H9 (cell line): ENCODE measurements at places on chromosomes 5 and 9.

- DNase-seq: no peak
Measured at GRCh38 chr9:96004379-96004778, 128.9 kb downstream of the ERCC6L2 start.

GRCh38 chr5:116135344-116135743 lies 50.5 kb downstream of the COMMD10 start:
- no peak for DNase-seq

DNA sequence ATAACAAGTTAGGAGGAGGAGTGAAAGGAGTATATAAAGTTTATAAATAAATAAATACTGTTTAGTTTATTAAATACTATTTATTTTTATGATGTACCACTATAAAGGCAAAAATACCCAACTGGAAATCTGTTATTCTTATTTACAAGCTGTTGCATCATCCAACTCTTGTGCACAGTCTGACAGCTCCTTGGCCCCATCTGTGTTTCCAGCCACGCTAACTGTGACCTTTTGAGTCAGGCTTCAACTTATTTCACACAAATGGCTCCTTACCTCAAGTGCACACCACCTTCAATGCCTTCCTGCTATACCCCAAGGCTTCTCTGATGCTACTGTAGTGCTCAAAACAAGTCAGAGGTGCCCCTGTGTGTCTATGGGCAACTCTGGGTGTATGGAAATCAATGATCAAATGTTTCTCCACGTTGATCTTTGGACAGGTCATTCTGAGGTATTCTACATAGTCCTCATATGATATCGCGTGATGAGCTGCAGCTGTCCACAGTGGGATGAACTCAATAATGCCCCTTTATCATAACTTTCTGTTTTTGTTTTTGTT lies 303.2 kb upstream of the GRAMD2B start:
- DNase-seq: no peak

- no peak for DNase-seq
Measured at GRCh38 chr9:18678821-18679590, 205.1 kb downstream of the ADAMTSL1 start.

GRCh38 chr9:130994135-130995085 lies 14.6 kb upstream of the LAMC3 start:
- peak; percentile 26 for DNase-seq

DNA sequence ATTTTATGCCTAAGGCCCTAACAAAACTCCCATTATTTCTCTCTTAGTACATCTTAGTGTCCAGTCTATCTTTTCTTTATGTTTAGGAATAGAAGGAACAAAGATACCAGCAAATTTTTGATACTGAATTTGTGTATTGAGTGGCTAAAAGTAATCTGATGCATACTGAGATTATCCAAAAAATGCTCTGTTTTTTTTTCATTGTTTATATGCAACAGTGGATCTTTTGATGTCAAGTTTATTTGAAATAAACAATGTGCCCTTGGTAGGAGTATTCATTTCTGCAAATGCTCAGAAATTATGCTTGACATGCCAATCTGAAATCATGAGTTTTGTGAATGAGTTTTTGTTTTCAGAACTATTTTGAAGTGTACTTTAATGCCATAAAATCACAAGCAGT lies 58.7 kb downstream of the CCDC192 start:
- DNase-seq: no peak

GRCh38 chr9:116812231-116813030 lies 125.3 kb downstream of the TRIM32 start:
- DNase-seq: no peak

DNA sequence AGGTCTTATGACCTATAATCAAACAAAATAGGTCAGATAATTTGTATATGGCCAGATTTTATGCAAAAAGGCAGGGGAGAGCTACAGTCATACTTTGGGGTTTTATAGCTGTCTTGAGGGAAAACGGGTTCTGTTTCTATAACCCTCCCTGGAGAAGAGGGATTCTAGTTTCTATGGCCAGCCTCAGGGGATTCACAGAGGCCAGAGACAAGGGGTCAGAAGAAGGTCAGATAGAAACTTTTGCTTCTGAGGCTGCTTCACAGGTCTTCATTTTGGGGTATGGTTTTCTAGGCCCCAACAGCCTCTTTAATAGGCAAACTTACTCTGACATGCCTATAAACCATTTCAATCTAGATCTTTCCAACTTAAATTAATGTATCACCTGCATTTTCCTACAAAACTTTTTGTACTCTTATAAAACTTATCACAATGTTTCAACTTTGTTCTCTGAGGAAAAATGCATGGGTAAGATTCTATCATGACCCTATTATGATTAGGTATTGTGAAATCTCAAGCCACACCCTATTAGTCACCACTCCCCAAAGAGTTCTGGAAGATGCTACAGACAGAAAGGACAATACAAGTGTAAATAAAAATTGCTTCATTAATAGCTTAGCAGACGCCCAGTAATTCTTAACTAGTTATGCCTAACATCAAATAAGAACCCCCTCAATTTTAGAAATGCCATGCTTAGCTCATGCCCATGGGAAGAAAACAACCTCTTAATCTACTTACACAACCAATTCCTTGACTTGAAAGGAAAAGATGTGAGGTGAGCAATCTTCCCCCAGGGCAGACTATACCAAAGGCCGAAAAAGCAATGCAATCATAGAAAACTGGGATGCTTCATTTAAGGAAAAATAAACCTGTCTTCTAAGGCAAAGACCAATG lies 396.6 kb downstream of the TLR4 start:
- no peak for DNase-seq

GRCh38 chr5:145585443-145586148 lies 249.5 kb downstream of the PRELID2 start:
- no peak for DNase-seq

DNA sequence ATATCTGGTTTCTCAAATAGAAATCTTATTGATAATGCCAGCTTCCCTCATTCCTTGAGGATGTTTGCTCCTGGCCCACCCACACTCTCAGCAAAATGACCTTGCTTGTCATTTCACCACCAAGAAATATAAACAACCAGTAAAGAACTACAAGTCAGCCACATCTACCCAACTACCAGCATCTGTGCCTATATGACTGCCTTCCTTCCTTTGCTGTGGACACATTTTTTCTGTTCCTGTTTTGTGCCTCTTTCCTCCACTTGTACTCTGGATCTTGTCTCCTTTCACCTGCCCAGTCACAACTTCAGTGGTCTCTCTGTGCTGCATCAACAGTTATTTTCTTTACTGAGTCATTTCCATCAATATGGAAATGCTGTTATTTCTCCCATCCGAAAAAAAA lies 20.3 kb downstream of the KIF2A start:
- DNase-seq: no peak

- no peak for DNase-seq
Measured at GRCh38 chr5:8097146-8097545, 228.2 kb downstream of the MTRR start.

GRCh38 chr9:76692458-76693129 lies 71.6 kb upstream of the PCA3 start:
- DNase-seq: no peak

GRCh38 chr9:33329117-33329563 lies 38.8 kb downstream of the NFX1 start:
- DNase-seq: no peak

DNA sequence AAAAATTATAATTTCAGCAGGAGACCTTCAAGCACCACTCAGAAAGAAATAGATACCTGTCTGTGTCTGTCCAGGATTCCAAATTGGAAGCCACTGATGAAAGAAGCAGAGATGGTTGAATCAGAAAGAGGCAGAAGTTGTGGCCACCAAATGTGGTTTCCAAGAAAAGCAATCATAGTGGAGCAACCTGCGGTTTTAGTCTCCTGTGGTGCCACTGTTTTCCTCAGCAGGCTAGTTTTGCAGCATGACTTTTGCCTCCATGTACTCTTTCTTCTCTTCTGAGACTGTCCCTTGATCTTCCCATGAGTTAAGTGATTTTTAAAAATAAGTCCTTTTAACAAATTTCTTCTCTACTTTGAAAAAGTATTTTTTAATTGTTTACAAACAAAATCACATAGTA lies 535.8 kb downstream of the CYLC2 start:
- DNase-seq: no peak

- no peak for DNase-seq
Measured at GRCh38 chr9:133875131-133875530, 117.0 kb downstream of the VAV2 start.

DNA sequence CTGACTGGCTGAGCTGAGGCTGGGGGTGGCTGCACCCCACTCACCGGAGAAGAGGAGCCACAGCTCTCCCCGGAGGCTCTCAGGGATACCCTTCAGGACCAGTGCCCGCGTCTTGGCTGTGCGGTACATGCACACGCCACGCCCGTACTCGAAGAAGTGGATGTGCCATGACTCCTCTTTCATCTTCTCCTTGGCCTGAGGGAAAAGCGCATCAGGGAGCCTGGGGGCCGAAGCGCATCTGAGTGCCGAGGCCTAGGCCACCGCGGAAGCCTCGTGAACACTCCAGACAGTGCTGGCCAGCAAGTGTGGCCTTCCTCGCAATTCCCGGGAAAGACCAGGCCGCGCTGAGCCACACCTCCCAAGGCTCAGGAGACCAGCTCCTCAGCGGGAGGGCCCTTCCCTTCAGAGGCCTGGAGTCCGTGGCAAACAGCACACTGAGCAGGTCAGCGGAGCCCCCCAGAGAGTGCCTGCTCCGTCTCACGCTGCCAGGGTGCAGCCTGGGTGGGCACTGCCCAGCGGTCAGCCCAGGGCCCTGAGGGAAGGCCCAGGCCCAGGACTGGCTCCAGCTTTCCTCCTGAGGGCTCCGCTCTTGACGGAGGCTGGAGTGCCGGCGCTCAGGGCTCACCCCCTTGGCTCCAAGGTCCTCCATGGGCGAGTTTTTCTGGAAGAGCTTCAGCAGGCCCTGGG lies 20.5 kb upstream of the MRNIP start:
- DNase-seq: no peak

GRCh38 chr9:88694625-88695024 lies 159.6 kb downstream of the NXNL2 start:
- DNase-seq: no peak

DNA sequence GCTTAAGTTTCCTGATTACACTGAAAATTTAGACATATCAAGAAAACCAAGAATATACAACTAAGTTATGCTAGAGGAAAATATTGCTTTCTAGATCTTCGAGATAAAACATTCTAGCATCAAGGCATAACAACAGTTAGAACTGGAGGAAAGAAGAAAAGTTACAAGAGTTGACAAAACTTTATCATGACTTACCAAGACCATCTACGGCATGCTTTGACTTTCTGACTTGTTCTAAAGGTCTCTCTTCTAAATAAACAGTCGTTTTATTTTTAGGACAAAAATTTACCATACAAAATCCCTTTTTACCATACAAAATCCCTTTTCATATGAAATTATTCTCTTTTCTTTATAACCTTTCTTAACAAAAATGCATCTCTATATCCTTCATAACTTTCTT lies 1110.1 kb upstream of the CDH10 start:
- no peak for DNase-seq

- no peak for DNase-seq
Measured at GRCh38 chr5:64532657-64533056, 26.8 kb downstream of the RGS7BP start.

DNA sequence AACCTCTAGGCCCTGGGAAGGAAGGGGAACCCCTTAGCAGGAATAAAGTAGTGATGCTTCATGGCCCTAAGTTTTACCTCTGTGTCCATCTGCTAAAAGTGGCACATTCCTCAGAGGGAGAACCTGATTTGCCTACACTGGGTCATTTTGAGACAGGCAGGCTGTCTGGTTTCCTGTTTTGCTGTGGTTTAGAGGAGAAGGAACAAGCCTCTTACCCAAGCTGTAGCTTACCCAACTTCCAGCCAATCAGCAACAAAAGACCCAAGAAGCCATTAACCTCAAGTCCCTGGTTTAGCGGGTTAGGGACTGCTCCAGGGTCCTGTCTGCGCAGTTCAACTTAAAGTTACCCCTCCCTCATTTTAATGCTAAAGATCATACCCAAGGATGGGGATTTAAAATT lies 411.0 kb downstream of the MAT2B start:
- no peak for DNase-seq

GRCh38 chr5:42490831-42491230 lies 67.6 kb downstream of the GHR start:
- DNase-seq: no peak

DNA sequence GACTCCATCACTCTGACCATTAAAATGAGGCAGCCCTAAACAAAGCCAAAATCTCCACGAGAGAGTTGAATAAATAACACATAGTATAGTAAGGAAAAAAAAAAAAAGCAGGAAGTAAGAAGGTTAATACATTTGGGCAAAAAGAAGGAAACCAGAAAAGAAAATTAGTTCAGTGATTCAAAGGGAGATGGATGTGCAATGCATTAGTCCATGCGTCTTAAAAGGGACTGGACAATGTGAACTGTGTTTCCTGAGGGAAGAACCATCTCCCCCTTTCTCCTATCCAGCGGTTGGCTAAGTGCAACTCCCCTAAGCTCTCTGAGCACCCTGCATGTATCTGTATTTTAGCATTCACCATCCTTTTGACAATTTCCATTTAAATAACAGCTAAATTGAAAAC lies 1.4 kb downstream of the ANKRA2 start:
- DNase-seq: no peak

DNA sequence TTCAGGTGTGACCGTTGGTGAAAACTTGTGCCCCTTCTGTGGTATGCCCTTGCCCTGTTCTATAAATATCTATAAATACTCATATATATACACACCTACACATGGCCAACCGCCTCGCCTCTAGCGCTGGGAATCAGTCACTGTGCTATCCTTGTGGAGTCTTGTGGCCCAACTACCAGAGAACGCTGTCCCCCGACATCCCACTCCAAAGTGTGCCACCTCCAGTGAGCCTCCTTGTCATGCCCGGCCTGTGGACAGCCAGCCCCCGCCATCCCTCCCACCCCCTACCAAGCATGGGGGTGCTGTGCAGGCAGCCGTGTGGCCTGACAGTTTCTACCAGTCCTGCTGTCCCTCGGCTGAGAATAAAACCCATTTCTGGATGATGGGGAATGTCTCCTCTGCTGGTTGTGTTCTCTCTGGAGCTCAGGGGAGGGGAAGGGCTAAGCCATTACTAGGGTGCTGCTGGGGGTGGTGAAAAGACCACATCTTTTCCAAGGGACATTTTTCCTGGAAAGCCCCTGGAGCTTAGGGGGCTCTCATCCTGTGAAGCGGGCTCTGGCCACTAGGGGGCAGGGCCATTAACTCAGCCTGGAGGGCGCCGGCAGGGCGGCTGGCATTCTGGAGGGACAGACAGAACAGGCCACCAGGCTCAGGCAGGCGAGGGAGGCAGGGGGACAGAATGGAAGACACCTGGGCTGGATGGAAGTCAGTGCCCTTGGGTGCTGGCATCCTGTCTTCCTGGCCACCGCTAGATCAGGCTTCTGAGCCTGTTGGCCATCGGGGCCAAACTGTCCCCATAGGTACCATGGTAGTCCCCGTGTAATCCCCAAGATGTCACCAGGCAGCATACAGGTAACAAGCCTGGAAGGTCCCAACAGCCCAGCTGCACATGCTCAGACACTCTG lies 20.7 kb downstream of the GOLGA2 start:
- peak; percentile 84 for DNase-seq

GRCh38 chr5:127031863-127032232 lies 1.5 kb upstream of the MARCHF3 start:
- no peak for DNase-seq

- DNase-seq: no peak
Measured at GRCh38 chr9:133735415-133735775, 2.8 kb downstream of the SARDH start.

- no peak for DNase-seq
Measured at GRCh38 chr5:95718203-95718602, 12.9 kb upstream of the RHOBTB3 start.
